CD4-positive, alpha-beta T cell treated with Interferon alpha-2 for 1 hour (primary cell): ENCODE measurements at places on chromosomes 2 and 18.

DNA sequence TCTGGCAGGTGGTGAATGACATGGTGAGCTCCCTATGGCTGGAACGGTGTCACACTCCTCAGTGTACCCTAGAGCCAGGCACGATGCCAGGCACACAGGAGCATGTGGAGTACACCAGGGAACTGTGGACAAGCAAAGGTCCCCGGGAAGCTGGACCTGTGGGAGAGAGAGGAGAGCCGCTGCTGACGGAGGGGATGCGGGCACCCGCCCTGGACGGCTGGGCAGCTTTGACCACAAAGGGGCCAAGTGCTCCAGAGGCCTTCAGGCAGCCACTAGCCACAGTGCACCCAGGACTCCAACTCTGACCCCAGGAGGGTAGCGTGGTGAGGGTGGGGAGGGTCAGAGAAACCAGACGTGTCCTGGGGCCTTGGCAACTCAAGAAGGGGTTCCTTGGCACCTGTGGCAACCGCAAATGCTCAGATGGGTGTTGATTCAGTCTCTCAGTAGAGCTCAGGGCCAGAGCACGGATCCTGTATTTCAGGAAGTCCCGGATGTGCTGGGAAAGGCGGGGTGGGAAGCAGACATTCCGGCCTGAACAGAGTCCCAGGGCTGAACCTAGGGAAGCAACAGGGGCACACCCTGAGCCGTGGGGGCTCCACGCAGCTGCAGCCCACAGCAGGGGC, 2.3 kb upstream of the MAB21L4 start:
- DNase-seq = no peak

DNA sequence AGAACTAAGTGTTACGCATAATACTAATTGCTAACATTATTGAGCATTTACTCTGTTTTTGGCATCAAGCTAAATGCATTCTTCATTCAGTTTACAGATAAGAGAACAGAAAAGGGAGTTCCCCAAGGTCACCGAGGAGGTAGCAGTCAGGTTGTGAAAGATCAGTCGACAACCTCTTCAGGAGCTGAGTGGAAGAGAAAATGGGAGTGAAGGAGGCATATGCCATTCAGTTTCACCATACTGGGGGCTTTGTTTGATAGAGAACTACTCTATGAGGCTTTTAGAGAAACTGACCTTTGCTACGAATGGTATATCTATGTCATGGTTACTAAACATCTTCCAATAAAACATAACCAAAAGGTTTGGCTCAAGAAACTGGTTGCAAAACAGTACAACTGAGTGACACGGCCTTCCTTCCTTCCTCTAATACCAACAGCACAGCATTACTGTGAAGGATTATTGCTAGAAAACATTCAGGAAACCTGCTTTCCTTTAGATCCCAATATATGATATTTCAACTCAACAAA, 112.1 kb downstream of the RBMS1 start:
- no peak for DNase-seq

- DNase-seq = no peak
These were observed 385.8 kb downstream of the GALR1 start for GRCh38 chr18:77635451-77635850.

GRCh38 chr18:79681484-79682387, 2.1 kb downstream of the CTDP1 start:
- peak; percentile 79 for DNase-seq

DNA sequence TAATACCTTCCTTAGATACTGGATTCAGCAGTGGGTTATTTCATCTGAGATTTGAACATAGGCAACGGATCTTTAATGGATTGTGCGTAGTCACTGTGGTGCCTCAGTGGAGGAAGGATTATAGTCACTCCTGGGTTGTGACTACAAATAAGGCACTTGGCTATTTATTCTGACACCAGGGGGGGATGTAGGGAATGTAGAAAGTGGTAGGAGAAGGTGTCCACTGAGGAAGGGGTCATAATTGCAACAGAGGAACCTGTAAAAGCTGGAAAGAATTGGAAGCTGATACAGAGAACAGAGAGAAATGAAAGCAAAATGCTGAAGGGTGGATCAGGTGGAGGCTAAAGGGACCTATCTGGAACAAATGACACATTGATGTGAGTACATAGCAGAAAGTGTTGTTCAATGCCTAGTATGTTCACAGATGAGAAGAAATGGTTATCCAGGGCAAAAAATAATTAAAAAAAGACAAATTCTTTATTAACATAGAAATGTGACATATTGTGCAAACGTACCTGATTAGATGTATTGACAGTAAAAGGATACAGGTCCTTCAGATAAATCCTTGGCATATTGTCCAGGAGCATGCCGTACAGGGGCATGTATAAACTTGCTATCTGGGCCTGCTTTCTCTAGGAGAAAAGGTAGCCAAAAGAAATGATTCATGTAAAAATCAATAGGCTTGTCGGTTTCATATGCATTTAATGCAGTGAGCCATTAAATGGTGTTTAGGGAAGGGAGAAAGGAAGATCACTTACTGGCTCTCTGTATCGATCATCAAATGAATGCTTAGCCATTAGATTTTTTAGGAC, 91.2 kb upstream of the CCDC195 start:
- DNase-seq = no peak

- DNase-seq = no peak
These were observed 86.2 kb upstream of the GLS start for GRCh38 chr2:190794377-190794776.

DNA sequence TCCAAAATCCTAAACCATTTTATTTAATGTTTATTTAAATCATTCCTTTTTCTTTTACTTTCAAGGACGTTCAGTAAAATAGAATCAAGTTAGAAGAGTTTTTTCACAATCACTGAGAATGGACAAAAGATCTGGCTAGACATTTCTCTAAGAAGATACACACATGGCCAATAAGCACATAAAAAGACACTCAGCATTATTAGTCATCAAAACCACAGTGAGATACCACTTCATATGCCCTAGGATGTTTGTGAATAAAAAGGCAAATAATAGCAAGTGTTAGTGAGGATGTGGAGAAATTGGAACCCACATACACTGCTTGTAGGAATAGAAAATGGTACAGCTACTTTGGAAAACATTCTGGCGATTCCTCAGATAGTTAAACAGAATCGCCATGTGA, 76.1 kb downstream of the RHBDD1 start:
- DNase-seq = no peak

- DNase-seq = no peak
These were observed 13.9 kb upstream of the LMAN1 start for GRCh38 chr18:59372975-59373374.

- no peak for DNase-seq
These were observed 649.5 kb downstream of the SLC4A3 start for GRCh38 chr2:220276741-220277444.

DNA sequence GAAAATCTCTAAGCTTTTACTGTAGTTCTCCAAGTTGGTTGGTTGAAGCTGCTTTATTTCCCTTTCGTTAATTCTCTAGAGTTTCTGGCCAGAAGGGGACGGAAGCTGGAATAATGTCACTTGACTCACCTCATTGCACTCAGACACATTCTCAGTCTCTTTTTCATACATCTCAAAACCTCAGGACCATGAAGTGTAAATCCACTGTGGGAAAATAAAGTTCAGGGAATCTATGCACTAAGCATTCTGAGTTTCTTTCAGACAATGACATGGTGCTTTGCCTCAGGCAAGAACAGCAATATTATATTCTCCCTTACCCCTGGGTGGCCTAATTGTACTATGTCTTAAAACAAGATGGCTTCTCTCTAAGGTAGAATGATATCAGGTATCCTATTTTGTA, 167.8 kb downstream of the PRPF40A start:
- no peak for DNase-seq
